ENCODE measurements at places on chromosomes 13 and 19. TPM values are rescaled to one million over a fixed set of nuclear protein-coding genes. Genes with fewer than 3 reads are reported as not detected.

GRCh38 chr19:45638930-45639729 lies at the start of gene EML2:
Gene EML2 (minus strand): TSS chr19:45639397. CDS start chr19:45639376, 21 bp downstream.
- DNase-seq: peak; percentile 40

DNA sequence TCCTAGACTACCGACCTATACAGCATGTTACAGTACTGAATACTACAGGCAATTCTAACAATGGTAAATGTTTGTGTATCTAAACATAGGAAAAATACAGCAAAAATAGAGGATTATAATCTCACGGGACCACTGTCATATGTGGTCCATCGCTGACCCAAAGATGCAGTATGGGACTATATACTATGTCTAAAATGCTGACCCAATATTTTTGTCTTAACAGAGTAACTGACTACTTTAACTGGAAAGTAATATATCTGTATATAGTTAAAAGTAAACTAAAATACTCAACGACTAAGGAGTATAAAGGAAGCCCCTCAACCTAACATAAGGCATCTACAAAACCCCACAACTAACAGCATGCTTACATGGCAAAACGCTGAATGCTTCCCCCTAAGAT lies 4.4 kb upstream of the TMEM86B start:
- DNase-seq: no peak

DNA sequence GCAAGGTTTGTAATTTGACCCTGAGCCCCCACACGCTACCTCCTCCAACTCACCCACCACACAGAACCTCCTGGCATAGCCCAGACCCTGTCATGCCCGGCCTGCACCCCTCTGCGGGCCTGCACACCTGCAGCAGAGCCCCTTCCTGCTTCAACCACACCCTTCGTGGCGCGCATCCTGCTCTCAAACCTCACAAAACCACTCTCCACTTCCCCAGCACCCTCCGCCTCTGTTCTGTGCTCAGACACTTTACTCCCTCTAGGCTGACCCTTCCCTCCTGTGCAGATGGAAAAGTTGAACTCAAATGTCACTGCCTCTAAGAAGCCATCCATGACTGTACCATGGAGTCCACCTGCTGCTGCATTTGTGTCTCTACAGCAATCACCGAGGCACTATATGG lies 28.5 kb downstream of the FAAP24 start:
- DNase-seq: no peak

GRCh38 chr19:15195371-15196334 lies 5.1 kb downstream of the NOTCH3 start:
- peak; percentile 76 for DNase-seq

- no peak for DNase-seq
Observed at GRCh38 chr19:12237143-12237839, 57.4 kb downstream of the ZNF44 start.

GRCh38 chr13:31545616-31546015 lies 193.7 kb upstream of the RXFP2 start:
- DNase-seq: no peak

TINCR gene
- 0.63 TPM for polyA plus RNA-seq

CGB1 gene
- polyA plus RNA-seq: not detected

CDX2 gene
- polyA plus RNA-seq: not detected

KLK8 gene
- polyA plus RNA-seq: not detected

TMEM38A gene
- polyA plus RNA-seq: 8.9 TPM
